ENCODE measurements at places on chromosomes 3 and 15. TPM values are rescaled to one million over a fixed set of nuclear protein-coding genes. Genes with fewer than 3 reads are reported as not detected.

- H3K27ac ChIP-seq: peak overlapping the region; percentile 100
- H3K27me3 ChIP-seq: no peaks in the 10 kb centered on the region
- peak; percentile 44 for DNase-seq
- H3K36me3 ChIP-seq: no peaks in the 10 kb centered on the region
- no peak overlapping the region for H3K4me3 ChIP-seq
- peaks cover 58% of the 10 kb centered on the region for H3K4me1 ChIP-seq
Observed at GRCh38 chr15:58438956-58439355, 7.2 kb downstream of the LIPC start.

GRCh38 chr3:43366481-43366880 lies 80.1 kb downstream of the SNRK start:
- no peak overlapping the region for H3K4me3 ChIP-seq
- no peaks in the 10 kb centered on the region for H3K4me1 ChIP-seq

DNA sequence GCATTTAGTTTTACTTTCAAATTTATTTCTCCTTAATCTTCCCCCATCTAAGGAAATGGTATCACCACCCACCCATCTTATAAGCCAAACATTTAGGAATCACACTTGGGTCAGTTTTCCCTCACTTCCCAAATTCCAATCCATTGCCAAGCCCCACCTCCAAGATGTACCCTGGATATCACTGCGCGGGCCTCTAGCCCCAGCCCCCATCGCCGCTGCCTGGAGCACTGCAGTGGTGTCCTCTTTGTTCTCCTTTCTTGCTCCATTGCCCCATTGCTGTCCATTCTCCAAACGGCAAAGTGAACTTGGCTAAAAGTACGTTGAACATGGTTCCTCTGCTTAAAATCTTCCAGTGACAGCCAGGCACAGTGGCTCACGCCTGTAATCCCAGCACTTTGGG lies 267.8 kb downstream of the SHOX2 start:
- no peak overlapping the region for H3K27ac ChIP-seq
- no peaks in the 10 kb centered on the region for H3K27me3 ChIP-seq
- H3K4me3 ChIP-seq: no peak overlapping the region
- H3K36me3 ChIP-seq: no peaks in the 10 kb centered on the region
- H3K4me1 ChIP-seq: no peaks in the 10 kb centered on the region

GRCh38 chr3:133828576-133829309 lies 23.1 kb downstream of the SRPRB start:
- H3K36me3 ChIP-seq: no peaks in the 10 kb centered on the region
- DNase-seq: no peak
- no peak overlapping the region for H3K4me3 ChIP-seq

- no peak overlapping the region for H3K27ac ChIP-seq
- DNase-seq: no peak
- H3K27me3 ChIP-seq: no peaks in the 10 kb centered on the region
- no peaks in the 10 kb centered on the region for H3K4me1 ChIP-seq
- no peak overlapping the region for H3K4me3 ChIP-seq
Observed at GRCh38 chr15:32918547-32918946, 200.7 kb downstream of the GREM1 start.

- no peak for DNase-seq
- no peak overlapping the region for H3K27ac ChIP-seq
- no peaks in the 10 kb centered on the region for H3K36me3 ChIP-seq
- peak overlapping the region; percentile 68 for H3K4me3 ChIP-seq
- H3K4me1 ChIP-seq: 0 out of 2 replicates have a peak, but pooled peaks cover 17% of the 10 kb centered on the region
- no peaks in the 10 kb centered on the region for H3K27me3 ChIP-seq
Observed at GRCh38 chr3:125212091-125212508, 448 bp downstream of the SLC12A8 start.

DNA sequence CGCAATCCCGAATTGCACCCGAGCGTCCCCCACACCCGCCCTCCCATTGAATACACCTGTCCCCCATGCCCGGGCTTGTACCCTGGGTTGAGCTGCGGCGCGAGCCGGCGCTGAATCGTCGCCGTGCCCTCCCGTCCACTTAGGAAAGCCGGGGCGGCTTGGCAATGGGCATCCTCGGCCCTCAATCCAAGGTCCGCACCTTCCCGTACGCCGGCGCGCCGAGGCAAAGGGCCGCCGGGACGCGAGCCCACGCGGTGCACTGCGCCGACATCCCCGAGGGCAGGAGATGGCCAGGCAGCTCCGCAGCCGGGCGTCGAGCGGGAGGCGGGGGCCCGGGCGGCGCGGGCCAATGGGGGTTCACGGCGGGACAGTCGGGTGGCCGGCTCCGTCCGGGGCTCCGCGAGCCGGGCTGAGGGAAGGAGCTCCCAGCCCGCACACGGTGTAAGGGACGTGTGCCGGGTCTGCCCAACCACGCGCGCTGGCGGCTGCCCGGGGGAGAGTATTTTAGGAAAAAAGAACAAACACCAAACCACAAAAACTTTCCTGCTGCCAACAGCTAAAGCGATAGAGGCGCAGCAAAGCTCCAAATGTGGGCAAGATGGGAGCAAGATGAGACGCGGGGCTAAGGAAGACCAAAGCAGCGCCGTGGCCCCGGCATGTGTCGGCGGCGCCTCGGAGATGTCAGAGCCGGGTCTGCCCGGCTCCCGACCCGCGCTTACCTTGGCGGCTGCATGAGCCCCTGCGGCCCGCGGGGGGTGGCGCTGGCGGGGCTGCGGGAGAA lies 621 bp downstream of the RGMA start:
- no peaks in the 10 kb centered on the region for H3K4me1 ChIP-seq
- H3K4me3 ChIP-seq: no peak overlapping the region
- no peaks in the 10 kb centered on the region for H3K36me3 ChIP-seq
- H3K27me3 ChIP-seq: peaks cover 52% of the 10 kb centered on the region
- DNase-seq: no peak
- H3K27ac ChIP-seq: no peak overlapping the region

GRCh38 chr15:97966924-97967620 lies 6.6 kb downstream of the ARRDC4 start:
- H3K4me3 ChIP-seq: no peak overlapping the region
- peaks cover 3% of the 10 kb centered on the region for H3K4me1 ChIP-seq
- H3K27ac ChIP-seq: no peak overlapping the region
- H3K36me3 ChIP-seq: peaks cover 46% of the 10 kb centered on the region

DNA sequence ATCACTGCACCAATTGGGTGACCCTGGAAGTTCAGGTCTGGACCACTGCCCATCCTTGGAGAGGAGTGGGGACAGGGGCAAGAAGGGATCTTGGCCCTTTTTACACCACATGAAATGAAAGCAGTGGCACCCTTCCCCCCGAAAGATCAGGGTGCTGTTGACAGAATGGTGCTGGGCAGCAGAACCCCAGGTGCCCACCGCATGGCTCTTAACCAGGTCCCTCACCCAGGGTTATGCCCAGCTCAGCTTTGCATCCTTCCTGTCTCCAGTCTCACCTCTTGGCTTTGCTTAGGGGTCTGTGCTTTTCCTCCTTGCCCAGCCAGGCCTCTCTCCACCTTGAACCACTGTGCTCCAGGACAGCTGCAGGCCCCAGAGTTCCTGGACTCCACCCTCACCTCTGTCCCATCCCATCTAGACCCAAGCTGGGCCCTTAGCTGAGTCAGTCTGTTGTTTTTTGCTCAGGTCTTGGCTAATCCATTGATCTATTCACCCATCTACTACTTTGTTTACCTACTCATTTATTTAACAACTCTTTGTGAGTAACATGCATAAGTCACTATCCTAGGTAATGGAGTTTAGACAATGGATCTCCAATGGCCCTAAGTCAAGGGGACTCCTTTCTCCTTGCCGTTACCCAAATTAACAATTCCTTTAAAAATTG lies 77.1 kb upstream of the PRR23E start:
- peaks cover 13% of the 10 kb centered on the region for H3K27me3 ChIP-seq
- DNase-seq: no peak
- no peak overlapping the region for H3K4me3 ChIP-seq
- no peak overlapping the region for H3K27ac ChIP-seq

DNA sequence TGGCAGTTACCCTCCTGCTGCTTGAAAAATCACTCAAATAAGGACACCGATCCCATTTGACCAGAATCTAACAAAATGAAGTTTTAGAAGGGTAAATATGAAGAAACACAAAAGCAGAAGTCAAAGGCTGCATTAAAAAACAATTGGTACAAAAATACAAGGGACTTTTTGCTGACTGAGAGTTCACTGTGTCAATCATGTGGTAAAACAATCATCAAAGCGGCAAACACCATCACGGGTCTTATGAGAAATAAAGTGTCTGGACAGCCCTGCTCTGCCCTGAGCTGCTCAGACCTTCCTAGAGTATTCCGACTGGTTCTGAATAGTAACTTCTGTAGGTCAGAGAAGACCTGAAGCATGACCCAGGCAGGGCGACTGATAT lies 137.2 kb upstream of the RAD18 start:
- H3K4me1 ChIP-seq: no peaks in the 10 kb centered on the region
- H3K27me3 ChIP-seq: no peaks in the 10 kb centered on the region
- no peak overlapping the region for H3K4me3 ChIP-seq
- H3K36me3 ChIP-seq: no peaks in the 10 kb centered on the region
- no peak overlapping the region for H3K27ac ChIP-seq
- no peak for DNase-seq

DNA sequence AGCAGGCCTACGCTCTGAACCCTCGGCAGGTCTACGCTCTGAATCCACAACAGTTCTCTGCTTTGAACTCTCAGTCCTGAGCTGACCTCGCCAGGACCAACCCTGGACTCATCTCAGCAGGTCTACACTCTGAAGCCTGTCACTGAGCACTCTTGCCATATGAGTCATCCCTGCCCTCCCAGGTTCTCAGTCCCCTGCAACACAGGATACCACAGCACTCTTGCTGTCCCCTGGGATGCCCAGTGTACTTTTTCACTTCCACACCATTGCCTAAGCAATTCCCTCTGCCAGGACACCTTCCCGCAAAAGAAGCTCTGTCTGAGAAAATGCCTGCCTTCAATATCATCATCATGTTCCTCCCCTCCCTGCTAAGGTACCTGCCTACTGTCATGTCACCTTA lies 42.0 kb downstream of the NUP210 start:
- H3K4me1 ChIP-seq: no peaks in the 10 kb centered on the region
- no peak for DNase-seq
- peaks cover 48% of the 10 kb centered on the region for H3K36me3 ChIP-seq
- no peak overlapping the region for H3K4me3 ChIP-seq
- no peaks in the 10 kb centered on the region for H3K27me3 ChIP-seq
- no peak overlapping the region for H3K27ac ChIP-seq

GRCh38 chr3:149648525-149648924 lies 9.3 kb downstream of the WWTR1 start:
- H3K4me3 ChIP-seq: no peak overlapping the region
- H3K27me3 ChIP-seq: no peaks in the 10 kb centered on the region
- H3K4me1 ChIP-seq: peaks cover 28% of the 10 kb centered on the region
- DNase-seq: no peak
- H3K36me3 ChIP-seq: peaks cover 54% of the 10 kb centered on the region
- H3K27ac ChIP-seq: no peak overlapping the region

DNA sequence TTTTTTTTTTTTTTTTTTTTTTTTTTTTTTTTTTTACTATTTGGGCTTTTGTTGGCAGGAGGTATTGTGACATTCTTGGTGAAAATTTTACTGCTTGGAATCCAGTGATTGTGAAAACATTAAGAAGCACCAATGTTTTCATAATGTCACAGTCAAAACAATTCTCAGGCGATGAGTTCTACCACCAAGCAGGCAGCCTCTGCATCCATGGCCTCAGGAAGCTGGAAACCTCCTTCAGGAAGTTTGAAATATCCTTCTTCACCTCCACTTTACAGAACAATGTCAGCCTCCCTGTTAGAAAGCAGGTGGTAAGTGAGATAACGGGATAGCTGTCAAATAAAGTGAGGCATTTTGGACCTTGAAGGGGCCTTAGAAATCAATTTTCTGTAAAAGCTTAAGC lies 98.3 kb downstream of the MEX3B start:
- peaks cover 24% of the 10 kb centered on the region for H3K27me3 ChIP-seq
- no peaks in the 10 kb centered on the region for H3K4me1 ChIP-seq
- H3K36me3 ChIP-seq: no peaks in the 10 kb centered on the region
- DNase-seq: no peak

DNA sequence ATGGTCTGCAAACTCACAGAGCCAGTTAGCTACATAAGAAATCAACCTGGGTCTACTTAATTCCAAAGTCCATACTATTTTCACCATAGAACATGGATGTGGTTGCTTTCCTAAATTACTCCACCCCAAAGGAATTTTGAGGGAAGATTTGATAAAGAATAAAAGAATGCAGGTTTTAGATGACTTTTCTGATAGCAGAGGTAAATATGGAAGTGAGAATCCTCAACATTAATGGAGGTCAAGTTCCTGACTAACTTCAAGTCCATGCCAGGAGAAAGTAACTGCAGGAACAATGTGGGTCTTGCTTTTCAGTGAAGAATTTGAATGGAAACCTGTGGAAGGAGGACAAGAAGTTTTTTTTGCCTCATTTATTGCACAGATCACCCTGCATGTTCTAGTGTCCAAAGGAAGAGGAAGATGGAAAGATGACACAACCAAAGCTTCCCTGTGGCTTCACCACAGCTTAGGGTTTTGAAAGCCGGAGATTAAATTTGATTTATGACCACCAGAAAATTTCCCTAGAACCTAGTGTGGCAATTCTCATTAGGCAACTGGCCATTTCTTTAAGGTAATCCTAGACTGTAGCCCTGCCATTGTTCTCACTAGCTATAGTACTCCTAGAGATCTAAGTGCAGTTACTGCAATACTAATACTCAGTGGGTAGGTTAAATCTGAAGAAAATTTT lies 429.7 kb downstream of the RAP2B start:
- H3K27me3 ChIP-seq: no peaks in the 10 kb centered on the region
- H3K4me3 ChIP-seq: no peak overlapping the region
- no peaks in the 10 kb centered on the region for H3K36me3 ChIP-seq
- H3K4me1 ChIP-seq: no peaks in the 10 kb centered on the region
- no peak overlapping the region for H3K27ac ChIP-seq
- no peak for DNase-seq

DNA sequence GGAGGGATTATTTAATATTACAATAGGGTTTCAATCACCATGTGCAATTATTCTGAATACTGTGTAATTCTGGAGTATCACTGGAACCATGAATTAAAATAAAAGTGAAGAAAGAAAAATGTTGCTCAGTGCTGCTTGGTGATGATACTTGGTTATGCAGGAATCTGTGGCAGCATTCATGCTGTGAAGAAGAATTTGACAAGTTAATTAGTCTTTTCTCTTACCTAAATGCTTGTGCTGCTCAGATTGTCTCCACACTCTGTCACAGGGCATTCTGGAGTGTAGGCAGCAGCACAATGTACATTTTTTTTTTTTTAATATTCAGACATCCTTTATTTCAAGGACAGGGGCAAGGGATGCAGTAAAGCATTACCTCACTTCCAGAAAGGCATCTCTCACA lies 749.3 kb upstream of the CADM2 start:
- DNase-seq: no peak
- H3K27me3 ChIP-seq: no peaks in the 10 kb centered on the region
- no peak overlapping the region for H3K27ac ChIP-seq
- H3K36me3 ChIP-seq: no peaks in the 10 kb centered on the region

GRCh38 chr3:180176059-180176458 lies 139.3 kb upstream of the PEX5L start:
- H3K27me3 ChIP-seq: no peaks in the 10 kb centered on the region
- H3K4me1 ChIP-seq: no peaks in the 10 kb centered on the region
- H3K27ac ChIP-seq: no peak overlapping the region

PAQR5 gene
- 5.1 TPM for total RNA-seq

SLITRK3 gene
- total RNA-seq: not detected

KNG1 gene
- total RNA-seq: not detected

POC1A gene
- total RNA-seq: 28.8 TPM

ZNF620 gene
- 4.7 TPM for total RNA-seq

FBXO40 gene
- total RNA-seq: not detected

CHRNA7 gene
- not detected for total RNA-seq

SAMMSON gene
- not detected for total RNA-seq

C3orf18 gene
- 7.4 TPM for total RNA-seq

IL17RB gene
- total RNA-seq: not detected

Measured in PC-9 (cell line).